ENCODE measurements at places on chromosomes 5 and 9.
A peak's percentile ranks its signal among the peaks of the same experiment; 100 is the strongest.

GRCh38 chr9:19465586-19466279 lies 56.9 kb downstream of the ACER2 start:
- no peak for DNase-seq

DNA sequence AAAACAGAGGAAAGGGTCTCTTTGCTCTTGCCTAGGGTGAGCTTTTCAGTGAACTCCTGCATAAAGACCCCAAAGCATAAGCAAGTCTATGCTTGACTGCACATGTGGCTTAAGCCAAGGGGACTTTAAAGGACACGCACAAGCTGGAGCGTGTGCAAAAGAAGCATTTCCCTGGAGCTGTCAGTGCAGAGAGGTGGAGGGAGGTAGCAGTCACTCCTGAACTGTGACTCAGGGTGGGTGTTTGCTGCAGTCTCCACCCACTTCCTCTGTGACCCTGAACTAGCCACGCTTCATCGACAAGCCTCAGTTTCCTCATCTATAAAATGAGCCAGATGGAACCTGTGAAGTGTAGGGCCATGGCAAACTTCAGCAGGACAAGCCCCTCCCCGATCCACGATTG lies 72.4 kb downstream of the PDZD2 start:
- no peak for DNase-seq

DNA sequence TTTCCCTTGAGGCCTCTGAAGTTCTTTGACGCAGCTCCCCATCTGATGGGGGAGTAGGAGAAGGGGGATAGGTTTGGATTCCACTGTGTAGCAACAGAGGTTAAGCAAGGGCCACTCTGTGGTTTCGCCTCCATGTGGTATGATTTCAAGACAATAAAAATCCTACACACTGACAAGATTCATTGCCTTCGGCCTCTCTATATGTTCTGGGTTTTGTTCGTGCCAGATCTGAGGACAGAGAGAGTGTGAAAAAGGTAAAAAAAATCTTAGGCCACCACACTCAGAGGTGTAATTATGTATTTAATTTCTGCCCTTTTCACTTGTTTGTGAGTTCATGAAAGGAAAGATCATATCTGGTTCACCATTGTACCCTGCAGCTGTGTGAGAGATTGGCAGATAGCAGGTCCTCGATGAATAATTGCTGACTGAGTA lies 715.2 kb upstream of the ZNF608 start:
- no peak for DNase-seq

GRCh38 chr5:91301106-91301846 lies 81.8 kb downstream of the ARRDC3 start:
- peak; percentile 44 for DNase-seq

GRCh38 chr9:3455717-3456116 lies 70.1 kb downstream of the RFX3 start:
- no peak for DNase-seq

DNA sequence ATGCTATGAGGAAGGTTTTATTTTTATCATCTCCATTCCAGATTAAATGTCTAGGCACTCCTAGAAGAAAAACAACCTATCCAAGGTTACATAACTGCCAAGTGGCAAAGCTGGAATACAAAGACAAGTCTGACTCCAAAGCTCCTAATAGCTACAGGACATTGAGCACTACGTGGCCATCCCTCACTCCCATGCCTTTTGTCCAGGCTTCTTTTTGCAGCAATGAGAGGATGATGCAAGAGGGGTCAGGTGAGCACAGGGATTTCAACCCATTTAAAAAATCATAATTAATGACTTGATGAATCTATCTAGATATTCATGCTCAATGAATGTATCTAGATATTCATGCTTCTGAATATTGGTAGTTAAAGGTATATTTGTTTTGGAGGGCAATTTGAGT lies 117.0 kb downstream of the KIAA0825 start:
- DNase-seq, result no peak

Data from HL-60 (cell line).